ENCODE measurements at places on chromosomes 5 and 9. TPM values are rescaled to one million over a fixed set of nuclear protein-coding genes. Genes with fewer than 3 reads are reported as not detected.

GRCh38 chr9:108033976-108034964 is 544.7 kb upstream of the KLF4 start:
- no peak for DNase-seq

DNA sequence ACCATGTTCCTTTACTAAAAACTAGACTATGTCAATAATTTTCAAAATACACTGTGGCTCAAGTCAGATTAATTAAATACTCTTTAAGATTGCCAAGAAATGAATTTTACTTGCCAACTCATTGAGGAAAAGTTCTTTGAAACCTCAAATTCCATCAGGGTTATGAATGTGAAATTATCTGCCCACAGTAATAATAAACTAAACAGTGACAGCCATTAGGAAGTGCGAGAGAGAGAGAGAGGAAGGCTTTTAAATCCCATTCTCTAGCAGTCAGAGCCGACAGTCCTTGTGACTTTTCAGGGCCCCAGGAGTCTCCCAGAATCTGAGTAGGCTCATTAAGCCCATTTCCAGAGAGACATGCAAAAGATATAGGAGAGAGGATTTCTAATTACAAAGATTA is 236.1 kb downstream of the MARCHF11 start:
- DNase-seq, result no peak

DNA sequence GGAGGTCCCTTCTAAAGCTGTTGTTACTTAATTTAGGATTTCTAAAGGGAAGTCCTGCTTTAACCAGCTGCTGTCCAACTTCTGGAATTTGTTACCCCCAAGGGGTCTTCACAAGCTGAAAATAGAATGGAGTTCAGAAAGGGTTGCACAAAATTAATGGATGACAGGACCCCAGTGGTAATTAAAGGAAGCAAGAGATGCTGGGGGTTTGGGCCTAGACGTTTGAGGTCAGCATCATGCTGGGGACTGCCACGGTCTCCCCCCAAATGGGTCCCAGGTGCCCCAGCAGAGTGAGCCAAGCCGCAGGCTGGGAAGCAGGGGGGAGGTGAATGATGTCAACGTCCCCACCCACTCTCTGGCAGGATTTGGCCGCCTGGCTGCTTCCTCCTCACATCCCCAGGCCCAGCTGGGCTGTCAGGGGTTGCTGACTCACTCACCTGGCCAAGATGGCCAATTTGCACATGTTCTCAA is 97.5 kb upstream of the ARAP3 start:
- peak; percentile 14 for DNase-seq

DNA sequence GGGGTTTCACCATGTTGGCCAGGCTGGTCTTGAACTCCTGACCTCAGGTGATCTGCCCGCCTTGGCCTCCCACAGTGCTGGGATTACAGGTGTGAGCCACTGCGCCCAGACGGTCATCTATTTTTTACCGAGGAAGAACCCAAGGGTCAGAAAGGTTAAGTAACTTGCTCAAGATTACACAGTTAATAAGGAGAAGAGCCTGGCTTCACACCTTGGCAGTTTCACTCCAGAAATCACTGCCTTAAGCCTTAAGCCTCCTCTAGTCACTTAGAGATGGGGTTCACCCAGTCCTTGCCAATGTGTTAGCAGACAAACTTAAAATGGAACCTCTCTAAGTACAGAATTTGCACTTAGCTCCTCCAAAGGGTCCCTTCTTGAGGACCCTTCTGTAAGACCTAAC is 116.3 kb downstream of the PTTG1 start:
- DNase-seq, result no peak

DNA sequence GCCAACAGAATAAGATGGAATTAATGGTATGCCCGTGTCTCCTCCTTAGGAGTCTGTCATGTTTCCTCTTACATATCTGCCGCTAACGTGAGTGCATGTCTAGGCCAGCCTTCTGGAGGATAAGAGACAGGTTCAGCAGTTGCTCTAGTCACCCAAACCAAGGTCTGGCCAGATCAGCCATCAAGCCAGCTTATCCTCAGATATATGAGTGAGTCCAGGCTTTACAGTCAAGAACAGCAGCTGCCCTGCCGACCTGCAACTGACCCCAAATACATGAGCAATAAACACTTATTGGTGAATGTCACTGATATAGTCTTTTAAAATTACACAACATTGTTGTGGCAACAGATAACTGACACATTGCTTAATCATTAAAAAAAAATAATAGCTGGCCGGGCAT is 123.5 kb downstream of the TSSK1B start:
- no peak for DNase-seq

DNA sequence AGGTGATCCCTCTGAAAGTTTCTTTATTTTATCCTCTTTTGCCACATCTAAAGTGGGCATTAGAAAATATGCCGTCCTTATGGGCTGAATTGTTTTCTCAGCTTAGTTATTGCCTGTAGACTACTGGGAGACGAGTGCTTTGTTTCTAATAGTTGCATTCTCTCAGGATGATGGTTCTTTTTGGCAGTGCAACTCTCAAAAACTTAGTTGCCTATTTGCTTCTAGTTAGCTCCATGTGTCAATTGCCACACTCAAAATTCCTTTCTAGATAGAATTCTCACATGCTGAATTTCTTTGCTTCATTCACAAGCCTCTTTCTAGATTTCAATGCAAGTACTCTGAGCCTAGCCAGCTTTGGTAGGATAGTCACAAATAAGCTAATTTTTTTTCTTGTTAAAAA is 155.5 kb downstream of the FGF10 start:
- no peak for DNase-seq

GRCh38 chr9:126471084-126471624 is 142.6 kb upstream of the LMX1B start:
- peak; percentile 84 for DNase-seq

DNA sequence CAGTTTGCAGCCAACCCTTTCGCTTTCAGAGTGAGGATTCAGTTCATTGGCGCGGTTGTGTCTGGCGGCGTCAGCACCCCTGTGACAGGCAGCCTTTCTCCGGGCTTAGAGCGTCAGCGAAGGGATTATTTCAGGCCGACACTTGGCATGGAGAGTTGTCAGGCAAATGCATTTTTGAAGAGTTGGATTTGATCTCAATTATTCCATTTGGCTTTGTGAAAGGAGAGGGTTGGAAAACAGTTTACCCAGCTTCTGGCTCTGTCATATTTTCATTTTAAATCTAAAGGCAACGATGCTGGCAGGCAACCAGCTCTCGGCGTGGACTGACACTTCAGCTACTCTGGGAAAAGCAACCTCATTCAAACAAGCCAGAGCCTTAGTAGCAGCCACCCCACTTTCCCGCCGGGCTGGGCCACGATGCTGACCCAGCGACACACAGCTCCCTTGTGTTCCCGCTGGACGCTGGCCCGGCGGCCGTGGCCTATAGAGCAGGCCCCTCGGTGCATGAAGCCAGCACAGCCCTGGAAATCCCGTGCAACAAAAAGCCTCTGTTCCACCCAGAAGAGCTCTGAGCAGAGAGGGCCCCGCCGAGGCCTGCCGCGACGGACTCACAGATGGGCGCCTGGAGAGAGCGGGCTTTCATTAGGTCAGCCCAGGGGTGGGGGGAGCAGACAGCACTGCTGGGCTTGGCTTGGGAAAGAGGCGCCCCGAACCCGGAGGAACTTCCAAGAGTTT is 28.9 kb upstream of the LPCAT1 start:
- DNase-seq, result no peak

GRCh38 chr5:102893942-102894341 is 138.8 kb downstream of the PAM start:
- DNase-seq, result no peak

- no peak for DNase-seq
Measured at GRCh38 chr9:8799206-8799605, 999.6 kb upstream of the DMAC1 start.

- DNase-seq, result no peak
Measured at GRCh38 chr9:103942200-103942599, 151.9 kb upstream of the SMC2 start.

DNA sequence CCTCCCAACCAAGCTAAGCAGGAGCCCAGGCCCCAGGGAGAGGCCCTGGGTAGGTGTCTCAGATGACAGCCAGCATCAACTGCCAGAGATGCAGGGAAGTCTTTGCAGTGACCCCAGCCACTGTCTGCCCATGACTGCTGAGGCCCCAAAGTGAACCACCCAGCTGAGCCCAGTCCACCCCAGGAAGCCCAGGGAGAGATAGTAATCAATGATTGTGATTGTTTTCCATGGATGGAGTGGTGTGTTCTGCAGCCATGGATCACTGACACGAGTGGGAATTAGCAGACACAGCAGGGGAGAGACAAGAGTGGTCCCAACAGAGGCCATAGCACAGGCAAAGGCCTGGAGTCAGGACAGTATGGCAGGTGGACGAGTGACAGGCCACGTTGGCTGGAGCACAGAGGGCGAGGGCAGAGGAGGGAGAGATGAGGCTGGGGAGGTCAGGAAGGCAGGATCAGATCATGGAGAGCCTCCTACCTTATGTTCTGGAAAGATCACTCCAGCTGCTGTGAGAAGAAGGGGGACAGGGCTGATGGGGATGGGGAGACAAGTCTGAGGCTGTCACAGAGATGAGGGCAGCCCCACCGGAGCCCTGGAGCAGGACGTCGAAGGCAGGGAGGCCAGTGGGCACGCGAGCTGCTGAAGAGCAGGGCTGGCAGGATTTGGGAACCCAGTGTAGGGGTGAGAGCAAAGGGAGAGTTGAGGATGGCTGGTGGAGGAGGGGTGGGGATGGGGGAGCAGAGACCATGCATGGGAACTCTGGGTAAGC is 14.5 kb downstream of the ABO start:
- DNase-seq, result no peak

- DNase-seq, result no peak
Measured at GRCh38 chr9:124281931-124282371, 24.2 kb downstream of the NEK6 start.

GRCh38 chr9:114929201-114929600 is 1.2 kb downstream of the TNFSF8 start:
- no peak for DNase-seq

Gene AK1
- total RNA-seq, result 11.7 TPM

Gene ARSI
- total RNA-seq, result not detected

Gene DMRT3
- total RNA-seq, result not detected

Gene RIGI
- total RNA-seq, result 9.9 TPM

Measured in activated naive CD8-positive, alpha-beta T cell treated with anti-CD3 and anti-CD28 coated beads for 36 hours (primary cell).